ENCODE measurements at places on chromosomes 13 and 19.

DNA sequence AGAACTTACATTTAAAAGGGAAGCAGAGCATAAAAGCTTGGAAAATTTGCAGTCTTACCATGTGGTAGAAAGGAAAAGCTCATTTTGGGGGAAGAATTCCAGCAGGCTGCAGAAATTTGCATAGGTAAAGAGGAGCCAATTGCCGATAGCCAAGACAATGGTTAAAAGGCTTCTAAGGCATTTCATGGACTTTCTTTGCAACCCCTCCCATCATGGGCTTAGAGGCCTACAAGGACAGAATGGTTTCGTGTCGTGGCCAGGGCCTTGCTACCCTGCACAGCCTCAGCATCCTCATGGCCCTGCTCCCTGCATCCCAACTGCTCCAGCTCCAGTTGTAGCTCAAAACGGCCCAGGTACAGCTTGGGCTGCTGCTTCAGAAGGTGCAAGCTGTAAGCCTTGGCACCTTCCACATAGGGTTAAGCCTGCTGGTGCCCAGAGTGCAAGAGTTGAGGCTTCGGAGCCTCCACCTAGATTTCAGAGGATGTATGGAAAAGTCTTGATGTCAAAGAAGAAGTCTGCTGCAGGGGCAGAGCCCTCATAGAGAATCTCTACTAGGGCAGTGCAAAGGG lies 420.3 kb downstream of the PCDH17 start:
- no peak for DNase-seq

DNA sequence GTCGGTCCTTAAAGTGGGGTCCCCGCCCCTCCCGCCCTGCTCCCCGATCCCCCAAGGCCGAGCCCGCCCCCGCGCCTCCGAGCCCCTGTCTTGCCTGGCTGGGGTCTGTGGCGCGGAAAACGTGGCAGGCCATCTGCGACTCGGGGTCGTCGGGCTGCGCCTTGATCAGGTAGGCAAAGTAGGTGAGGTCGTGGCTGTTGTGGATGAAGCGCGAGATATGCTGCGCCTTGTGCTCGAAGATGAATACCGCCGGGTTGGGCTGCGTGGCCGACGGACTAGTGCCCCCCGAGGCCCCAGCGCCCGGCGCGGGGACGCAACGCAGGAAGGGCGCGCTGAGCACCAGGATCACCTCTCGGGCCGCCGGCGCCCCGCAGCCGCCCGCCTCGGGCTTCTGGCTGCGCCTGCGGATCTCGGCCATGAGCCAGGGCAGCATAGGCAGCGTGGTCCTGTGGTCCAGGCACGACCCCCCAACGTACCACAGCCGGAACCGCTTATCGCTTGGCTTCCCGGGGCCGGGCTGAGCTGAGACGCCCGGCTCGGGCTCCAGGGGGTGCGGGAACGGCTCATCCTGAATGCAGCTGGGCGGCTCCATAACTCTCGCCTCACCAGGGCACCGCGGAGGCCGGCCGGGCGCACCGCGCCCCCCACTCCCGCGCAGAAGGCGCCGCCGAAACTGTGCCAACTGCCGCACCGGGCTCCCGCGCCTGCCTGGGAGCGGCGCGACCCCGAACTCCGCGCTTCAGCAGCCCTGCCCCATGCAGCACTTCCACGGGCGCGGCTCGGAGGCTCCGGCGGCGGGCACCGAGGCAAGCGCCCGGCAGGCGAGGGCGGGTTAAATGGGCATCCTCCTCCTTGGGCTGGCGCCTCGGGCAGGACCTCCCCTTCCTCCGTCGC lies 546 bp downstream of the TBC1D4 start:
- DNase-seq: peak; percentile 21

GRCh38 chr19:19526581-19527370 lies 1.9 kb upstream of the YJEFN3 start:
- DNase-seq: no peak

- DNase-seq: no peak
Measured at GRCh38 chr13:112446347-112446861, 70.2 kb downstream of the SPACA7 start.

- no peak for DNase-seq
Measured at GRCh38 chr13:65710514-65710913, 1519.6 kb downstream of the PCDH9 start.

- no peak for DNase-seq
Measured at GRCh38 chr13:25978961-25979360, 72.9 kb downstream of the SHISA2 start.

DNA sequence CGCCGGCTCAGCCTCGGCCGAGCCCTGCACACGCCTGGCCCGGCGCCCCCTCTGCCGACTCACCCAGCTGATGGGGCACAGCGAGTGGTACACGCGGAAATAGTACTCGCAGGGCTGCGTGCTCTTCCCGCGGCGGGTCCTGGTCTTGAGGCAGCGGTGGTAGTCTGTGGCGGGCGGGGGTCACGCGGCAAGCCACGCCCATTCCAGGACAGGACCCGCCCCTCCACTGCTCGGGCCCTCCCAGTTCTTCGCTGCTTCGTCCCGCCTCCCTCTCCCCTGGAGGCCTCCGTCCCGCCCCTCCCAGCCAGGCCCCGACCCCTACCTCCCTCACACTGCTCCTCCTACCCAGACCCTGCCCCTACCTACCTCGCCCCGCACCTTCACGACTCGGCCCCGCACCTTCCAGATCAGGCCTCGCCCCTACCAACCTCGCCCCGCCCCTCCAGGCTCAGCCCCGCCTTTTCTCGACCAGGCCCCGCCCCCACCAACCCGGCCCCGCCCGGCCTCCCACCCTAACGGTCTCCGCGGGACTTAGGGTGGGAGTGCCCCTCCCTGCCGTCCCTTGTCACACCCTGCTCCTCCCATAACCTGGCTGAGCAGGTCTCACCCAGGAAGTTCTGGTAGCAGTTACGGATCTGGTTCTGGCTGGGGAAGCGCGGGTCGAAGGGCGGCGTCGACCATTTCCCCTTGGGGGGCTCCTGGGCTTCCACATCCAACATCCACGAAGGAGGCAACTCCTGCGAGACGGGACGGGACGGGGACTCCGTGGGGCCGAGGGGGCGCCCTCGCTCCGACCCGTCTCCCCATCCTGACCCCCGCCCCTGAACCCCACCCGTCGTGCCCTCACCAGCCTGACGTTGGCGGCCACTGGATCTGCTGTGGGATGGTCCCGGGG lies 469 bp downstream of the COX6B2 start:
- DNase-seq: peak; percentile 57

DNA sequence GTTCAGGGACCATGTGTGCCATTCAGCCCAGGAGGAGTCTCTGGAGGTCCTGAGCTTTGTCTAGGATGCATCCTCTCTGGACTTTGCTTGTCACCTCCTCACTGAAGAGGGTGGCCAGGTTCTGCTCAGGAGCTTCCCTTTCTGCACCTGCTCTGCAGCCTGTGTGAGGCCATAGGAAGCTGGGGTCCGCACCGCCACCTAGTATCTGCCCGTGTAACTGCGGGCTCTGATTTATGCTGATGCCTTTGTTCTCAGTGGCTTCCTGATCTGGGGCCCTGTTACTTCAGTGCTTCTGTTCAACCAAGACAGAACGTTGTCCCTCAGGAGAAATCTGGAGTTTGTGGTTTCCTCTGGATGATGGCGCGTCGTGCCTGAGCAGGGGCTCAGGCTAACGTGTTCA lies 15.5 kb downstream of the ZNF610 start:
- DNase-seq: no peak

DNA sequence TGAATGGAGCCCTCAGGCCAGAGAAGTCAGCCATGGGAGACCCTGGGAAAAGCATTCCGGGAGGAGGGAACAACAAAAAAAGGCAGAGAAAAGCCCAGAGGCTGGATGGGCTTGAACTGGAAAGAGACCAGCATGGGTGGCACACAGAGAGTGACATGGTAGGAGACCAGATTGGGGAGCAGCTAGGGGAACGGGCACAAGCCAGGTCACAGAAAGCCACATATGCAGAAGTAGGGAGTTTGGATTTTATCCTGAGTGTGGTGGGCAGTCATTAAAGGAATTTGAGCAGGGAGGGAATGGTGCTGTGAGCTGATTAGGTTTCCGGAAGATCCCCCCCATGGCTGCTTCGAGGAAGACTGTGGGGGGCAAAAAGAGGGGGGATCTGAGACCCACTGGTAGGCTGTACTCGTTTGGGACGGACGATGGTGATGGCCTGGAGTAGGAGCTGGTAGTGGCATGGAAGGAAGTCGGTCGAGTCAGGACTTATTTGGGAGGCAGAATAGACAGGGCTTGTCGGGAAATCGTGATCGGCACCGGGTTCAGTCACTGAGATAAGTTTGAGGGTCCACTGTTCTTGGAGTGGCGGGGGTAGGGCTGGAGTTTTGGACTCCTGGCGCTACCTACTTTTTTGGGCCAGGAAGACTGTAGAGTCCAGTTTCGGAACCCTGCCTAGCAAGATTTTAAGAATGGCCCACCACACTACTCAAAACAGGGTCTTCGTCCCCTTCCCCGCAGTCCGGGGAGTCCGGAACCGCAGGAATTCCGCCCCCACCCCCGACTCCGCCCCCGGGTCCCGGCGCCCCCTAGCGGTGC lies 949 bp downstream of the SERTAD1 start:
- DNase-seq: no peak

- DNase-seq: no peak
Measured at GRCh38 chr13:21309542-21310172, 133.2 kb downstream of the MRPL57 start.

All from activated CD8-positive, alpha-beta memory T cell treated with anti-CD3 and anti-CD28 coated beads, Interleukin-2, amount 50 U/mL, for 4 hours (primary cell).